ENCODE measurements at places on chromosomes 7 and 10.

- no peak for DNase-seq
These were observed 35.9 kb upstream of the GNA12 start for GRCh38 chr7:2880051-2880450.

DNA sequence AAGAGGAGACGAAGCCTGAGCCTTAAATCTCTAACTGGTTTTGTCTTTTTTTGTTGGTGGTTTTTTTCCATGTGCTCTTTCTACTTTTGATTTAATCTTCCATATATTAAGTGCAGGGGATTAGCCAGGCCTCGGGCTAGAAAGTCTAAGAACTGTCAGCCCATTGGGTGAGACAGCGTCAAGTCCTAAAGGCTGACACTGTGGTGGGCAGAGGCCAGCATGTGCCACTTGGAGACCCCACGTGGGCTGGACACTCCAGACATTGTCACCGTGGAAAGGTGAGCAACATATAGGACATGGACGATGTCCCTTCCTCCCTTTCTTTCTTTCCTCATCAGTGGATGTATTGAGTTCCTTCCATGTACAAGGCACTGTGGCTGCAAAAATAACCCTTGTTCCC, 129.3 kb downstream of the TMEM178B start:
- no peak for DNase-seq

GRCh38 chr7:137836113-137836509, 10.7 kb downstream of the DGKI start:
- no peak for DNase-seq

DNA sequence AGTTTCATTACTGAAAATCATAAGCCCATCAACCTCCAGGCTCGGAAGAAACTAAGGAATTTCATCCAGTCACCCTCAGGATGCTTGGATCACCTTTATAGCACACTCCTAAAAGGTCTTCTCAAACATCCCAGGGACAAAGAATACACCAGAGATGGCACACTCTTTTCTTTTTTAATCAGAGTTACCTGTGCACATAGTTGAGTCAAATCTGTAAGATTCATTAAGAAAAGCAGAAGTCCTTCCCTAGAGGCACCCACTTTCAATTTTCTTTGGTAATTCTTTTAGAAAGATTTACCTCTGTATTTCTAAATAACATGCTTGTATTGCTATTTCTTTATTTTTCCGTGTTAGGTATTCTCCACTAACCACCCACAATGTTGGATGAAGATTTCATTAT, 50.6 kb upstream of the IL6 start:
- DNase-seq = no peak

DNA sequence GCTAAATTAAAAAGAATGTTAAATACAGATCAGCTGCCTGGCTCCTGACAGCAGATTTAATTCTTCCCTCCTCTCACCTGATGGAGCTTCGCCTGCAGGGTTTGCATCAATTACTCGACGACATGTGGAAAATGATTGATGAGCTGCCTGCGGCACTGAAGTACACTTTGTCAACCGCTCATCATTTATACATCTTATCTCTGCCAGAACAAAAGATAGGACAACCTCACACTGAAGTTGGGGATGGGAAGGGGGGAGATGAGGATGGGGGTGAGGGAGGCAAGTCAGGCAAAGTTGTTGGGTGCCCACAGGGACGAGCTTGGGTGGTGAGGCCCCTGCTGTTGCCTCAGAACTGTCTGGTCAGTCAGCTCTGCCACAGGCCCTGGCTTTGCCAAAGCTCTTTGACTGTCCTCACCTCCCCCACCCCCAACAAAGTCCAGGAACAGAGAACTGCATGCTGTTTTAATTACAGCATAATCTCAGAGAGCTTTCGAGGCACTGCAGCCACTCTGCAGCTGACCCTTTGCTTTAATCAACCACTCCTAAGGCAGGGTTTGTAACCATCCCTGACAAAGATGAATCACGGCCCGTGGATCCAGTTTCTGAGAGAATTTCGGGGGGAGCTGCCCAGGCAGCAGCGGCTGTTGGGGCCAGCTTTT, 702.3 kb downstream of the LRMDA start:
- DNase-seq = no peak

GRCh38 chr7:28411876-28412662, at the start of gene CREB5:
Gene CREB5 (plus strand): TSS chr7:28412518. CDS start chr7:28412915, 397 bp downstream.
- DNase-seq = peak; percentile 52

GRCh38 chr10:117537436-117537903, 5.1 kb upstream of the EMX2 start:
- DNase-seq = no peak

- DNase-seq = peak; percentile 66
These were observed 46.6 kb upstream of the GRID1 start for GRCh38 chr10:86413046-86413728.

DNA sequence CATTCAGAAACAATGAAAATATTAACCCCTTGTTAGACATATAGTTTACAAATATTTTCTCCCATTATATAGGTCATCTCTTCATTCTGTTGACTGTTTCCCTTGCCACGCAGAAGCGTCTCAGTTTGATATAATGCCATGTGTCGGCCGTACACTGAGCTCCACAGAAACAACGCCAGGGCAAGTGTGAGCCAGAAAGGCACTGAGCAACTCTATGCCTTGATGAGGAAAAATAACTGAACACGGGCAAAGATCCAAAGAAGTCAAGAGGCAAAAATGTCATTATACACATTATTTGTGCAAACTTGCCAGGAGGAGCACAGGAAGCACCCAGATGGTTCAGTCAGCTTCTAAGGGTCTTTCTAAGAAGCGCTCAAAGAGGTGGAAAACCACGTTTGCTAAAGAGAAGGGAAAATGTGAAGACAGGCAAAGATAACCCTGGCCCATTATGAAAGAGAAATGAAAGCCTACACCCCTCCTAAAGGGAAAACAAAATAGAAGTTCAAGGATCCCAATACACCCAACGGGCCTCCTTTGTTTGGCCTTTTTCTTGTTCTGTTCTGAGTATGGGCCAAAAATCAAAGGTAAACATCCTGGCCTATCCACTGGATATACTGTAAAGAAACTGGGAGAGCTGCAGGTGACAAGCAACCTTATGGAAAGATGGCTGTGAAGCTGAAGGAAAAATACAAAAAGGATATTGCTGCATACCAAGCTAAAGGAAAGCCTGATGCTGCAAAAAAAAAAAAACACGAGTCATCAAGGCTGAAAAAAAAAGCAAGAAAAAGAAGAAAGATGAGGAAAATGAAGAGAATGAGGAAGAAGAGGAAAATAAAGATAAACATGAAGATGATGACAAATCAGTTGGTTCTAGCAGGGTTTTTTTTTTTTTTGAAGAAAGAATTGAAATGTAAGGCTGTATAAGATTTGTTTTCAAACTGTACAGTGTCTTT, 15.5 kb downstream of the ARHGAP12 start:
- no peak for DNase-seq

Measured in common myeloid progenitor, CD34-positive (primary cell).